Testis (tissue), 5 donors: ENCODE measurements at places on chromosomes 6 and 20. TPM values are rescaled to one million over a fixed set of nuclear protein-coding genes. Genes with fewer than 3 reads are reported as not detected.
A peak's percentile ranks its signal among the peaks of the same experiment; 100 is the strongest.

GPX5 gene
- 1.2 TPM for total RNA-seq

SAPCD1 gene
- total RNA-seq: 11.6 TPM

TRAPPC3L gene
- total RNA-seq: not detected

MOG gene
- total RNA-seq: not detected

ORC3 gene
- total RNA-seq: 38.8 TPM

DNA sequence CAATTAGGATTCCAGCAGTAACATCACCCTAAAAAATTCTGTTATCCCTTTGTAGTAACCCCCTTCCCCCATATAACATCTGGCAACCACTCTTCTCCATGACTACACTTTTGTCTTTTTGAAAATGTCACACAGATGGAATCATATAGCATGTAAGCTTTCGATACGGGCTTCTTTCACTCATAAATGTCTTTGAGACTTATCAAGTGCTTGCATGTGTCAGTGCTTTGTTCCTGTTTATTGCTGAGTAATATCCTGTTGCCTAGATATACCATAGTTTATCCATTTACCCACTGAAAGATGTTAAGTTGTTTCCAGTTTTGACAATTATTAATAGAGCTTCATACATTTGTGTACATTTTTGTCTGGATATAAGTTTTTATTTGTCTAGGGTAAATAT is 10.4 kb upstream of the SNPH start:
- DNase-seq: no peak

GRCh38 chr6:43712579-43712978 is 25.0 kb upstream of the MRPS18A start:
- no peak for DNase-seq

DNA sequence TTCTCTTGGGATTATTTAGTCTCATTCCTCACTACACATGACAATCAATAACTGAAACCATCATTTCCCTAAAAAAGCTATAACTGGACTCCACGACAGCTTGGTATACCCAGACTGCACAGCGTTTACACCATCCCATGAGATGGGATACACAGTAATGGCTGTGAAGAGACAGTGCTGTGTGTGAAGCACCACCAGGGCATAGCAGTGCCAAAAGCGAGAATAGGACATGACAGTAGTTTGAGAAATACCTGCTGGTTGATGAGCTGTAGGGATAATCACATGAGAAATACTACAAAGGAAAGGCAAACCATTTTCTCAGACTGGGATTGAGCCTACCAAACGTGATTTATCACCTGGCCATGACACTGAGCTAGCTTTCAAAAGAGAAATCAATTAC is 22.4 kb upstream of the LYRM2 start:
- no peak for DNase-seq

DNA sequence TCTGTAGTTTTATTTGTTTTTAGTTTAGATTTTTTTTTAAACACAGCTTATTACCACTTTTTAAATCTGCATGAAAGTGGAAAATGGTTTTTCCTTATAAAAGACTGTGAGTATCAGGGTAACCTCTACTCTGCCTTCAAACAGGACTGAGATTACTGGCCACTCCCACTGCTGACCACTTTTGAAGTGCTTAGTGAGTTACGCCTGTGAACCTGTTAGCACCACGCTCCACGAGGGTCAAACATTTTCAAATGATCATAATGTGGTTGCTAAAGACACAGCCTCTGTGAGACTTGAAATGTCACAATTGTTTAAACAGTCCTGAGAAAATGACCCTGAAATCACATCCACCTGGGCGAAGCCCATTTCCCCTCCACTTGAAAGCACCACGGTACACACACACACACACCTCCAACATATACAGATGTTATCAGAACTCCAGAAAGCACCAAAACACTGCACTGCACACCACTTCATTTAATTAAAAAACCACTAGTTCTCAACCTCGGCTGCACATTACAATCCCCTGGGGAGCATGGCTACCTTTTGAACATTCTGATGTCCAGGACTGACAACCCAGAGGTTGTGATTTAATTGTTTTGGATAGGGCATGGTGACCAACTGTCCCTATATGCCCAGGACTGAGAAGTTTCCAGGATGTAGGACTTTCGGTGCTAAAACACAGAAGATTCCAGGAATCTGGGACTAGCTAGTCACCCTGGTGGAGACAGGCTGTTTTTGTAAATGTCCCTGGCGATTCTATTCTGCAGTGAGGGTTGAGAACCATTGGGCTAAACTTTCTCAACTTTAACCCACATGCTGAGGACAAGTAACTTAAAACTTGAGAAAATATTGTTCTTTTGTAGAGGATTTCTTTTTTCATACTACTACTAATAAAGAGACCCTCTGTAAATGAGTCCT is 176.4 kb upstream of the MYLIP start:
- DNase-seq: no peak

DNA sequence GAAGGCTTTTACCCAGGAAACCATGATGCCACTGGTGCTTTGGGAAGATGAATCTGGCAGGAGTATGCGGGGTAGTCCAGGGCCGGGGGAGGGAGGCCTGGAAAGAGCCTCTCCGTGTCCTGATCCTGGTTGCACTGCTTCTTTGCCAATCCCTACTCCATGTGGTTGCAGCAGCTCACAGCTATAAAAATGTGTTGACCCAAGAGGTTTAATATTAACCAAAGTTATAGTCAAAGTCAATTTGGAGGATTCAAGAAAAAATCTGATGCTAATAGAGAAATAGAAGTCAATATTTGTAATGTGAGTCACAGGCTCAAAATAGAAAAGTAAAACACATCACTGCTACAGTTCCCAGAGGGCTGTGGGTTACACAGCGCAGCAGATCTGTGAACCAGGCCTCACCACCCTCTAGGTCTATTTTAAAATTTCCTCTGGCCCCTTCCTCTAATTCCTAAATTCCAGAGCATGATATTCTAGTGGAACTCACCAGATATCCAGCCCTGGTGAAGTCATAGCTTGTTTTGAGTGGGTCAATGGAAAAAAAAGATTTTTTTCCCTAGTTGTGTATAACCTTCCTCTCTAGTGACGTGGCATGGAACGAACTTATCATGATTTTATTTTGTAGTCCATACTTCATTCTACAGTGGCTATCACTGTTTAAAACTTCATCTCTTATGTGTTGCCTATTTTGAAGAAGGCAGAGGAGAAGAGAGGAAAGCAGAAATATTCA is 63.2 kb upstream of the BMP2 start:
- DNase-seq: no peak

GRCh38 chr6:7200598-7201443 is 93.1 kb downstream of the RREB1 start:
- DNase-seq: no peak

DNA sequence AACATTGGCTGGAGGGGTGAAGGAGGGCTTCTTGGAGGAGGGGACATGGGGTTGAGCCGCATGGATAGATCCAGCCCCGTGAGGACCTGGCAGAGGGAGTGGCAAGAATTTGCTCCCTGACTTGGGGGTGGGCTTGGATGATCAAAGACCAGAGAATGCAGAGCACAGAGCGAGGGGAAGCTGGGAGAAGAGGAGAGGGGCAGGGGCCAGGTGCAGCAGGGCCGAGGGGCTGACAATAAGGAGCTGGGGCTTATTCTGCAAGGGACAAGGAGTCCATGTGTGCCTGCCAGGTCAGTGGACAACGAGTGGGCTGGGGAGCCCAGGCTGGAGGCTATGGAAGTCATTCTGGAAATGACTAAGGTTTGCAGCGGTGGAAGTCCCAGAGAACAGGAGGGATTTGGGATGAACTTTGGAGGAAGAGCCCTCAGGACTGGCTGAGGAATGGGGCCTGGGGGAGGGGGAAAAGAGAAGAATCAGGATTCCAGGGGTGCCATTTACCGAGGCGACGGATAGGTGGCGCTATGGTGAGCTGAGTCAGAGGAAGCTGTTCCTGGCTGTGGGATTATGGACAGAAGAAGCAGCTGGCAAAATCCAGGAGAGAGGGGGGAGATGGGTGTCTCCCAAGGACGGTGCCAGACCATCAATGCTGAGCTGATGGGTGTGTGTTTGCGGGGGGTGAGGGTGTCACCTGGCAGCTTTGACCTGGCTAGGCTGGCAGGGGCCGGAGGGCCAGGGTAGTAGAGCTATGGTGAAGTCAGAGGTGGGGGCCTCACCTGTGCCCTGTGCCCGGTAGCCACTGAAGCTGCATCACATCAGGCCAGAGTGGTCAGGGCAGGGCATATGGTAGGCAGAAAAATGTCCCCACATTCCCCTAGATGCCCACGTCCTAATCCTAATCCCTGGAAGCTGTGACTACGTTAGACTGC is 7.8 kb downstream of the KCNG1 start:
- peak; percentile 70 for DNase-seq

- DNase-seq: no peak
Measured at GRCh38 chr6:16511040-16511660, 250.1 kb downstream of the ATXN1 start.

GRCh38 chr6:43129434-43130194 is 41.5 kb upstream of the SRF start:
- DNase-seq: peak; percentile 61

DNA sequence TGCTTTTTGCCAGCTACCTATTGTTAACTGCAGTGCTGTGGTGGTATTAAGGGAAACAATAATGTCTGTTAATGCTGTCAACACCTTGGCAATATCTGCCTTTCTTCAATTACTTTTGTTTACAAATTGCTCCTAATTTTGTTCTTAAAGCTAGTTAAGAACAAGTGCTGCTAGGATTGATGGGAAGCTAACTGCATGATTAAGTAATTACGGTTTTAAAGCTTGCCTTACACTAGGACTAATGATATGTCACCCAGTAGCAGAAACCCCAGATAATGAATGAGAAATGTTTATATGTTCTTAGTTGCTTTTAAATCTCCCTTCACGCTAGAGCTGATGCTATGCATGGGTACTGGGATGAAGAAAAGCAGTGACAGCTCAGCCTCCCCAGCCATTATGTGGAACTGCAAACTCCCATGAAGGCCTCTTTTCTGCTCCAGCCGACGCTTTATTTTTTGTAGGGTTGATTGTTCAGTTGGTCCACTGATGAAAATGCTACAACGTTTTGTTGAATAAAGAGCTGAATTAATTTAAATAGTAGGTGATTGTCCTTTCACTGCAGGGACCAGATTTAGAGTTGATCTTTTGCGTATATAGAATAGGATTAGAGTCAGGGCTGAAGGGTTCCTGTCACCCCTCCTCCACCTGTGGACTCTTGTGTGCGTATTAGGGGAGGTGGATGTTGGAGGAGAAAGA is 610.5 kb downstream of the TFAP2B start:
- DNase-seq: no peak

DNA sequence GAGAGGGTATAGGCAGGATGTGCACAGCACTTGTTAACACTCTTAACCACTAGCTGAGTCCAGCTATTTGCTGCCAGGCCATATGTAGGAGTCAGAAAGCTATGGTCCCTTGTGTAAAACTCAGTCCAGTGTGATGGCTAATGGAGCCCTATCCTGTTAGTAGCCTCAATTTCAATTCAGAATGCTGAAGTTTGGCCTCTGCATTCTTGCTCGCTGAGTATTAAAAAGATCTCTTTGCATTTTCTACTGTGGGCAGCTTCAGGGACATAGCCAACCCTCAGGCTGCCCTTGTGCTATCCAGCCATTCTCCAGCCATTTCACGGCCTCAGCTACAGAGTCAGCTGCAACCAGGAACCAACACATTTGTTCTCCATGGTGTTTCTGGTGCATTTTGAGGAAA is 92.5 kb downstream of the SPTLC3 start:
- DNase-seq: no peak
